PC-9 (cell line): ENCODE measurements at places on chromosomes 4 and X. TPM values are rescaled to one million over a fixed set of nuclear protein-coding genes. Genes with fewer than 3 reads are reported as not detected.

The LAGE3 gene
- total RNA-seq, result 63.9 and 82.5 TPM in 2 replicates

DNA sequence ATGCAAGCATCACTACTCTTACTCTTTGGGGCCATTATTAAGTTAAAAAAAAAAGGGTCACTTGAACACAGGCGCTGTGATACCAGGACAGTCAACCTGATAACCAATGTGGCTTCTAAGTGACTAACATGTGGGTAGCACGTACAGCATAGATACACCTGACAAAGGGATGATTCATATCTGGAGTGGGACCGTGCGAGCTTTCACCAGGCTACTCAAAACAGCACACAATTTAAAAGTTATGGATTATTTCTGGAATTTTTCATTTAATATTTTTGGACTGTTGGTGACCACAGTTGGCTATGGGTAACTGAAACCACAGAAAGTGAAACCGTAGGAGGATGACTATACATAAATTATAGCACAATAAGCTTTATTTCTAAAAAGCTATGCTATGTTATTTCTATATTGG, 113.8 kb upstream of the STIM2 start:
- no peak for DNase-seq

- no peak for DNase-seq
These were observed 273.9 kb downstream of the BCOR start for GRCh38 chrX:39823854-39824253.

GRCh38 chr4:12260453-12260852, 831.8 kb upstream of the HS3ST1 start:
- DNase-seq, result no peak

- DNase-seq, result peak; percentile 4
These were observed 92.5 kb downstream of the ANK2 start for GRCh38 chr4:113141901-113142346.

DNA sequence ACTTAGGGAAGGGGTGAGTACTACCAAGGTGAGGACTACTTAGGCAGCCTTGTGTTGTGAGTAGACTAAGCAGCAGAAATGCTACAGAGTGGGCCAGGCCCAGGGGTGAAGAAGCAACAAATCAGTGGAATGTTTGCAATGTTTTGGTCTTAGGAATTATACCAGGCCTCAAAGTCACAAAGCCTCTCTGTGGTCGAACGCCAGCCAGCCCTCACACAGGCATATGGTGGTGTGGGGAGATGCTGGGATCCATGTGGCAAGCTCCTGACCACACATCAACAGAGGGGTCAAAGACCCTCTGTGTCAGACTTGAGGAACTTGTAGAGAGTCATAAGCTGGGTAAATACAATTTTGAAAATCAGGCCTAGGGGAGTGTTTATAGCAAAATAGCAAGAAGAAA, 153.8 kb upstream of the KLF3 start:
- DNase-seq, result no peak

- no peak for DNase-seq
These were observed 143.5 kb downstream of the GALNTL6 start for GRCh38 chr4:171956678-171957077.

DNA sequence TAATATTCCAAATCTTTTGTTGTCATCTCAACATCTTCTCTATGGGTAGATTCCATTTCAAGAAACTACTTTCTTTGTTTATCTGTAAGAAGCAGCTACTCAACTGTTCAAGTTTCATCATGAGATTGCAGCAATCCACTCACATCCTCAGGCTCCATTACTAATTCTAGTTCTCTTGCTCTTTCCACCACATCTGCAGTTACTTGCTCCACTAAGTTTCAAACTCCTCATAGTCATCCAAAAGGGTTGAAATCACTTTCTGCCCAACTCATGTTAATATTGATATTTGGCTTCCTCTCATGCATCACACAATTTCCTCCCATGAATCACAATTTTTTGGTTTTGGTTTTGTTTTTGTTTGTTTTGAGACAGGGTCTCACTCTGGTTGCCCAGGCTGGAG, 35.7 kb downstream of the ADH5 start:
- no peak for DNase-seq

GRCh38 chr4:13544606-13545393, 492 bp upstream of the NKX3-2 start:
- peak; percentile 72 for DNase-seq

- DNase-seq, result no peak
These were observed 74.1 kb downstream of the SMARCA1 start for GRCh38 chrX:129449148-129449547.

- peak; percentile 67 for DNase-seq
These were observed 22.0 kb upstream of the STK26 start for GRCh38 chrX:132001127-132001526.

- no peak for DNase-seq
These were observed 82.1 kb upstream of the IQCM start for GRCh38 chr4:149897783-149898182.

DNA sequence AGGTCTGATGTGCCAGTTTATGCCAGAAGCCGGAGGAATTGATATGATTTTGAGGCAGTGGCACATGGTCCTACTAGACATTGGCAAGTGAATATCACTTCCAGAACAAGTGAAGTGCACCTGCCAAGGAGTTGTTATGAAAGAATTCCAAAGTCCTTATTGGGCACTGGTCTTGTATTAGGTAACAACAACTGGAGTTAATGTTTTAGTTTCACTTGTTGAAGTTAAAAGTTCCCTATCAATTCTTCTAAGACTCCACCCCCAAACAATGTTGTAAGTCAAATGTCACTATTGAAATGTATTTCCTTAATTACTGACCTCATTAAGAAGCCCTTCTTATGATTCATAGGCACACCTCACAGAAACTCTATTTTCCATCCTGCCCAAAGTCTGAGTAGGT, 3.1 kb downstream of the TET2 start:
- peak; percentile 38 for DNase-seq

GRCh38 chr4:15675356-15675755, 6.3 kb upstream of the FAM200B start:
- DNase-seq, result no peak

GRCh38 chr4:159487284-159487747, 384.4 kb downstream of the RAPGEF2 start:
- DNase-seq, result peak; percentile 43

- no peak for DNase-seq
These were observed 33.1 kb upstream of the FGF5 start for GRCh38 chr4:80233390-80233789.
